Frontal cortex (tissue), 4 donors: ENCODE measurements at places on chromosomes 11 and 22.

GRCh38 chr11:73625696-73626318 is 20.6 kb upstream of the PLEKHB1 start:
- peak; percentile 83 for DNase-seq

DNA sequence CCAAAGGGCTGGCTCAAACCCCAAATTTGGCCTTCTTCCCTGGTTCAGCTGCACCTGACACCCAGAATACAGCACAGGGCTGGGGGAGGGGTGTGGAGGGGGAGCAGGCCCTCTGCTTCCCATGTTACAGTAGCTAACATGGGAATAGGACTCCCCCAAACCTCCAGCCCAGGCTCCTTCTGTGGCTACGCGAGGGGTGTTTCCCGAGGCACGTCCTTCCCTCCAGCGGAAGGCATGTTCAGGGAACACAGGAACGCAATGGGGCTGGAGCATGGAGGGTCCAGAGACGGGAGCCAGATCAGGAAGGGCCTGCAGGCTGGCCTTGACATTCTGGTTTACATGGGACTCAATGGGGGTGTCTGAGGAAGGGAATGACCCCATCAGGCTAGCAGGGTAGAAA is 11.8 kb upstream of the IGLL1 start:
- no peak for DNase-seq

DNA sequence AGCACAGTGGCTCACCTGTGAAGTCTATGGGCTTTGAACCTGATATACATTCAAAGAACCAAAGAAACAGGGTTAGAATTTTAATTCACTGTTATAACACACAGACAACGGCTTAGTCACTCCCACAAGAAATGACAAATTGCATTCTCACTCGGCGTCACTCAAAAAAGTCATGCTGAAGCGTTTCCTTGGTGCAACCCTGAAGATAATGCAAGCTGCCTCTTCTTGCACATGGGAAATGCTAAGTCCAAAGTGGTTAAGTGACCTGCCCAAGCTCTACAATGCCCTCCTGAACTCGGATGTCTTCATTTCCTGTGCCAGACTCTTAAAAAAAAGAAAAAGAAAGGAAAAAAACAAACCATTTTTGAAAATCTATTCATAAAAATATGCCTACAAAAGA is 10.0 kb downstream of the LGR4 start:
- no peak for DNase-seq

DNA sequence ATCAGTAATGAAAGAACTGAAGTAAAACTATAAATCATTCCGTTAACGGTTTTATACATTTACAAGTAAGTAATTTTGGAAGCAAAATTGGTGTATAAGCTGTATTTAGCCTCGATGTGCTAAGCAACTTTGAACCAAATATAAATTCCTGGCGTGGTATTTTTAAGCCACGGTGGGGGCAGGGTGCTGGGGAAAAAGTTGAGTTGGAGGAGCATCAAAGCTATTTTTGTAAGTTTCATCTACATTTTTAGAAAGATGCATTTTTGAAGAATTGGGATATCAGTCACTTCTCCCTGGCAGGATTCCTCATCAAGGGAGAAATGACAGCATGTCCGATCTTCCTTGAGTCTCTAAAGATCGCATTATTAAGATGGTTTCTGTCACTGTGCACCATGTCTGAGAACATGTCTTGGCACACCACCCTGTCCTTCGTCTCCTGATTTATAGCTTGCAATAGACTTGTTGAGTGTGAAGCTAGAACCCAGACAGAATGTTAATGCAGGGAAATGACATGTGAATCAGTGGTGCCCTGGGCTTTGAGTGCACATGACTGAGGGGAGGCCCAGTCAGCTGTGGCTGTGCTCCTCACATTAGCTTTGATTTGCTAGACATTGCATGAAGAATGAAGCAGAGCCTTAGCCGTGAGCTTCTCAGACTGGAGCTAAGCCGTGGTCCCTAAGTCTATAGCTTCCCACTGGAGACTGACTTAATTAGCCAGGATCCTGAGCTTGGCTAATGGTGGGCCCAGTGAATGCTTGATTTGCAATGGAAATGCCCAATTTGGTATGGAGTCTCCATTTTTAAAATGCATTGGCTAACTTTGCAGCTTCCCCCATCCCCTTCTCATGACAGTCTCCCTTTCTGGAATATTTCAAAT is 127.0 kb downstream of the COMMD9 start:
- DNase-seq, result no peak

GRCh38 chr11:46731545-46731944 is 12.5 kb downstream of the F2 start:
- DNase-seq, result no peak

GRCh38 chr22:28075358-28075981 is 156.4 kb upstream of the PITPNB start:
- DNase-seq, result no peak

- DNase-seq, result no peak
Observed at GRCh38 chr11:75654314-75654713, 14.5 kb downstream of the MAP6 start.

GRCh38 chr11:64650923-64651523 is 60.0 kb downstream of the SLC22A12 start:
- no peak for DNase-seq

GRCh38 chr11:47239852-47240251 is 8.8 kb downstream of the ACP2 start:
- no peak for DNase-seq

DNA sequence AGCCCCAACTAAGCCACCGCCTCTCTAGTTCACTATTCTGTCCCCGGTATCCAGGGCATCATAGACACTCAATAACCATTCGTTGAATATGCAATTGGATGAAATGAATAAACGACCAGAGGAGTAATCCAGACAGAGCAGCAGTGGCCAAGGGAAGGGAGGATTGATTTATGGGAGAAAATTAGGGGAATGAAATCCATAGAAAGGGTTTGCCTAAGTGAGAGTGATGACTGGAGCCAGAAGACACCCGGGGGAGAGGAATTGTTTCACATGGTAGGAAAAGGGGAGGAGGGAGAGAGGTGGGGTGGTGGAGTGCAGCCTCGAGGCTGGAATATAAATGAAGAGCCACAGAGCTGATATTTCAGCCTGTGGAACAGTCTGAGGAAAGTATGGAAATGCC is 168.2 kb downstream of the COMMD9 start:
- no peak for DNase-seq

DNA sequence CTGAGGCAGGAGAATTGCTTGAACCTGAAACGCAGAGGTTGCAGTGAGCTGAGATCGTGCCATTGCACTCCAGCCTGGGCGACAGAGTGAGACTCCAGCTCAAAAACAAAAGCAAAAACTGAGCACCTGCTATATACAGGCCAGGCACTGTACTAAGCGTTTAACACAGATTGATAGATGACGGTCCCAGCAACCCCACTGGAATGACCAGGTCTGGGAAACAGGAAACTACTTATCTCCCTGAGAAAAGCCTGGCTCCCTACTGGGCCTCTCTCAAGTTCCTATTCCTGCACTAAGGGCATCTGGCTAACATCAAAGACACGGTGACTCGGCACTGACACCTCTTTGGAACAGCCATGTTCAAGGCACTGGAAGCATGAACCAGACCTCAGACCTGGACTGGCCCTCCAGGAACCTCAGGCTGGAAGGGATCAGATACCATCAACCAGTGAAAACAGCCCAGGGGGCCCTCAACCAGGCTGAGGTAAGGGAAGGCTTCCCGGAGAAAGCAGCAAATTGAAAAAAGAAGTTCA is 16.6 kb downstream of the ARAP1 start:
- no peak for DNase-seq
